SIG-M5 (cell line): ENCODE measurements at places on chromosomes 4 and X.

DNA sequence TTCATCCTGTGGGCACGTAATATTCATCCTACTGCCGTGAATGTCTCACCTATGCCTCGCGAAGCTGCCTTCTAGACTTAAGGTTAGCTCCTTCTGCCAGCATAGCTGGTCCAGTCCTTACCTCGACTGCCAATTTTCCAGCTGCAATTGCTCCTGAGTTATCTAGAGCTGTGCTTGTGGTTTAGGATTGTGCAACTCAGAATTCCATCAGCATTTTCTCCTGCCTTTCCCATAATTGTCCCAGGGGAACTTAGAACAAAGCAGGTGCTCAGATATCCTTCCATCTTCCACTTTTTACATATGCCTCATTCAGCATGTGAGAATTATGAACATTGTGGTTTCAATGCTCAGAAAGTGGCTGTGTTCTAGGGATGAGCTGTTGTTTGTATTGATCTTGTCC, 131.4 kb upstream of the ADGRL3 start:
- DNase-seq: no peak

GRCh38 chr4:48756689-48757220, 23.3 kb downstream of the FRYL start:
- DNase-seq: no peak

- DNase-seq: no peak
These were observed 249.9 kb downstream of the PRDM5 start for GRCh38 chr4:120672558-120673147.

DNA sequence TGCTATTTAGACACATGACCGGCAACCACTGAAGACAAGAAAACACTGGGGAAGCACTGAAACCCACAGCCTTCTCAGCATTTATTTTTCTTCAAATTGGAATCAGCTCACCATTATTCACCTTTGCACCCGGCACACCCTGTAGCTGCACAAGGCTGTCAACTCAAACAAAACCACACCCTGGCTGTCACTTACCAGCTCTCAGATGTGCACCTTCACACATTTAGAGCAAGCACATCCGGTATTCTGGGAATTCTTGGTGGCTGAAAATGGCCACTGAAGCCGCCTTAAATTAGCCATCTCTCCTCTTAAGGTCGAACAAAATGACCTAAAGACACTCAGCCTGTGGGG, 5.9 kb downstream of the ZFYVE28 start:
- DNase-seq: no peak

DNA sequence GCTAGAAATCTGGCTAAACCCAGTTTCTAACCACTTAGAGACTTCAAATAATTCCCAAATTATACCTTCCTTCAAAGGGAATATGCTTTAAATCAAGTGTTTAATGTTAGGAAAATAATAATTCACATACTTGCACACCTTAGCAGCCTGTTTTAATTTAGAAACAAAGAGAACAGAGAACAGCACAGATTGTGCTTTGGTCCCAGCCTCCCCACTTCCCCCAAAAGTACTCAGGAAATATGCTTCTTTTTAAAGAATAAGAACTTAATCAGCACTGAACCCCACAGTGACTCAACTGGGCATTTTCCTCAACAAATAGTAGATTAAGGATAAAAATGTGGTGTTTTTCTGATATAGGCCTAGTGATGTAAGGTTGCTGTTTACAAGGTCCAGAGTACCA, 295.8 kb downstream of the GBA3 start:
- no peak for DNase-seq

DNA sequence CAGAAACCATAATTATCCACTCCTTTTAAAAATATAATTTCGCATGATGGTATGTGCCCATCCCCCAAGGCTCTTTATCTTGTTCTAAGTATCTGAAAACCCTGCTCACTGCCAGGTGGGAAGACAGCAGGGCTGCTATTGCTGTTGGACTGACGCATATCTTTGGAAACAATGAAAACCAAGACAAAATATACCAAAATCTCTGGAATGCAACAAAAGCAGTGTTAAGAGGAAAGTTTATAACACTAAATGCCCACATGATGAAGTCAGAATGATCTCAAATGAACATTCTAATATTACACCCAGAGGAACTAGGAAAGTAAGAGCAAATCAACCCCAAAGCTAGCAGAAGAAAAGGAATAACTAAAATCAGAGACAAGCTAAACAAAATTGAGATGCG, 162.0 kb downstream of the FAM47B start:
- DNase-seq: no peak

DNA sequence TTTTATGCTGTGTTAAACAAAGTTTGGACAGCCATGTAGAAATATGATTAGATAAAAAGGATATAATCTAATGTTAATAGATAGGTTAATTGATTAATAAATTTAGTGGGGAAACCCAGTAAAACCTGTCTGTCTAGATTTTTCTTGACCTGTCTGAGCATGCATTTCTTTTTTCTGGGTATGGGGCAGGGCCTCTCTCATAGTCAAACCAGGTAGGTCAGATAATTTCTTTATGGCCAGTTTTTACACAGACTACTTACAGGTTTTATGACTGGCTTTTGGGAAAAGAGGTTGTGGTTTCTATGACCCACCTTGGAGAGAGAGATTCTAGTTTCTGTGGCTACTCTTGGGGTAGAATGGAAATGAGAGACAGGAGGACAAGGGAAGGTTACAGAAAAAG, 135.6 kb upstream of the EPHA5 start:
- no peak for DNase-seq

- no peak for DNase-seq
These were observed 2.0 kb downstream of the BCOR start for GRCh38 chrX:40095583-40096394.

DNA sequence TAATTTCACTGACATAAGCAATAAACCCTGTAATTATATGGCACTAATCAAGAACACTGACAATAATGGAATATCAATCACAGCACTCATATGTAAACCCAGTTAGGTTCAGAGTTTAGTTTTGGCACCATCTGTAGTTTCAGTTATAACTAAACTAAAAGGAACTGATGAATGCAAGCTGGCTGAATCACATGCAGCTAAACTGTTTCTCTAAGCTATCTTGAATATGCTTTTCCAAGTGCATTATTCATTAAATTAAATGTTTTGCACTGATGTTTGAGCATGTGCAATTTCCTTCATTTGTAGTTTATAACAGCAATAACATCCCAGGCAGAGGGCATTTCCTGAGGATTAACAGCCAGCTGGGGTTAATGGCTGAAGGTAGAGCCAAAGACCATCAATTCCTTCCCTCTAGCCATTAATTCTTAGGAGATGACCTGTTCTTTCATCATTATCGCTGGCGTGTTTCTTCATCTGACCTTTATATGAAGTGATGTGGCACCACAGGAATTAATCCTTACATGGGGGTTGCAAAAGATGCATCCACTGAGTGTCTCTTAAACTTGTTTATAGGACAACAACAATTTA, 562.8 kb upstream of the IGFBP7 start:
- DNase-seq: no peak

GRCh38 chr4:69860052-69860451, at the start of gene SULT1E1:
SULT1E1 (minus strand) TSS chr4:69860145; CDS start chr4:69857644, 2,501 bp downstream.
- no peak for DNase-seq

GRCh38 chrX:69282893-69283690, 117.8 kb upstream of the PJA1 start:
- DNase-seq: no peak

DNA sequence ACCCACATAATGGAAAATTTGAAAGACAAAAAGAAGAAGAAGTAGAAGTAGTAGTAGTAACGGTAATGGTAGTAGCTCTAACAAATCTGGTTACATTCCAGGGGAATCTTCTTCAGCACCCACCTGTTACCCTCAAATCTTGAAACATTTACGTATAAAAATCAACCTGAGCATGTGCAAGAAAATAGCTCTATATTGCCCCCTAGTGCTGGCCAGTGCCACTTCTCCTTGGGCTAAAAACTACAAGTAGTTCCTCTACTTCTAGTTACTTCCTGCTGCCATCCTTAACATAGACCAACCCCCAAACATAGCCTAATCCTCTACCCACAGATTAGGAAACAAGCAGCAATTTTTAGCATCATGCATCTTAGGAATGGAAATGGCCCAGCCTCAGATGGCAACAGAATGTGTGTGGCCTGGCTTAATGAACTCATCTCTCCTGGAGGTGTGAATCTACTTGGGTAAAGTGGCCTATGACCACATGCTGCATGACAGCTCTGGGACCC, 3.1 kb downstream of the PDGFC start:
- peak; percentile 78 for DNase-seq

DNA sequence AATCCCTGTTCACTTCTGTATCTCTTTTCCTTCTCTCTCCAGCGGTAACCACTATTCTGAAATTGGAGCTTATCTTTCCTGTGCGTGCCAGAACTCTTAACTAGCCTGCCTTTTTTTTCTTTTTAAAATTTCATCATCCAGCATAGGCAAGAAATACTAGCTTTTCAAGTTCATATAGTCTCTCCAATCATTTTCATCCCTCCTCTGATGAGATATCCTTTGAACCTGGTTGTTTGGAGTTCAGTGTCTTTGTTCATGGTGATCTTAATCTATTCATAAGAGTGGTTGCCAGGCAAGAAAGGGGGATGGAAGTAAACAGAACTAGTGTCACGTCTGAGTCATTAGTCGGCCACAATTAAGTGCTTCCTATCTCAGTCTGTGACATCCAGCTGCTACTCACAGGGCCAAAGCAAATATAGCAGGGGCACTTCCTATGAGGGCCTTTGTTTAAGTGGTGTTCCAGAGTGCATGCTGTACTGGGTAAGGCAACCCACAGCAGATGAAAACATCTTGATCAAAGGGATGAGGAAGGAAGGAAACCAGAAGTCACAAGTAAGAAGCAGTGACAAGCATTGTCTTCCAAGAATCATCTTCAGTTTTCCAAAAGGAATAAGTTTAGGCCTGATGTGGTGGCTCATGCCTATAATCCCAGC, 56.4 kb upstream of the XIAP start:
- no peak for DNase-seq

GRCh38 chrX:45715748-45716147, 515.1 kb upstream of the DIPK2B start:
- DNase-seq: no peak

GRCh38 chrX:123854329-123854728, 5.5 kb upstream of the XIAP start:
- no peak for DNase-seq

DNA sequence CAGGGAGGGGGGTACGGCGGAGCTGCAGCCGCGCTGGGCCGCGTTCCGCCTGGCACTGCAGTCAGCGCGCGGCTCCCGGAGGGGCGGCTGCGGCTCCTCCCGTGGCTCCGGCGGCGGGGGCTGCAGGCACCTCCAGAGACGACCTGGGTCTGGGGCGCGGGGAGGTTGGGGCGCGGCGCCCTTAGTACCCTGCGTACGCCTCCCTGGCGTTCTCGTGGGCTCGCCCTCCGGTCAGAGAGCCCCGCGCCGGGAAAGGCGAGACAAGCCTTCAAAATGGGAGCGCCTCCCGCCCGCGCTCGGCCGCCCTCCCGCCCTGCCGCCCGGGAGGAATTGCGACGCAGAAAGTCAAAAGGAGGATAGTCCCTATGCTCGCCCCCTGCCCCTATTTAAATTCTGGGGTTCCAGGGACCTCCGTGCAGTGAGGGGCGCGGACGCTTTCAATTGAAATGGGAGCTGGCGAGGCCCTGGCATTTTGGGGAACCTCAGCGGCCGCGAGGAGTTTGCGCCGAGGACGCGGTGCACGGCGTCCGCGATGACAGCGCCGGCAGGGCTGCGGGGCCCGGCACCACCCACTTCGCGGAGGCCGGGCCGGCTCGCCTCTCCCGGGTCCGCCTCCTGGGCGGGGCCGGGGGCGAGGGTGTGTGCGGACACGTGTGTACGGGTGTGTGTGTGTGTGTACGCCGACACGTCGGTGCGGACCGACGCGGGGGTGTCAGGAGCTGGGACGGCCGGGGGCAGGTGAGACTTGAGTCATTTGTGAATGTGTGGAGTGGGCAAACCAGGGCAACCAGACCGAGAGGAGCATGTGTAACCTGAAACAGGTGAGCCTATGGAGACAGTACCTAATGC, 544 bp downstream of the HERC3 start:
- no peak for DNase-seq

DNA sequence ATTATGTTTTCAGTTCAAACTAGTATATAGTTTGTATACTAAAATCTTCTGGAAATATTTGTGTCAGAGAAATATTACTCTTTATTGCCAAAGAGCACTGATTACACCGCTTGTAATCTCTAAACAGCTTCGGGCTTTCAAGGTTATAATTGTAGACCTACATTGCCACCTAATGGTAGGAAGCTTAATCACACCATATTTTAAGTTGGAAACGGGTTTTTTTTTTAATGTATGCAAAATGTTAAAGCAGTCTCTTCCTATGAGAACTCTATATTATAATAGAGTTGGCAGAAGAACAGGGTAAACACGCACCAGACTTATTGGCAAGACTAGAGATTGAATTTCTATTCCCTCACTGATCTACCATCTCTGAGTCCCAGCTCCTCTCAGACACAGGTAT, 19.5 kb upstream of the NFXL1 start:
- no peak for DNase-seq

- DNase-seq: no peak
These were observed 734 bp upstream of the SH3TC1 start for GRCh38 chr4:8198206-8198905.

DNA sequence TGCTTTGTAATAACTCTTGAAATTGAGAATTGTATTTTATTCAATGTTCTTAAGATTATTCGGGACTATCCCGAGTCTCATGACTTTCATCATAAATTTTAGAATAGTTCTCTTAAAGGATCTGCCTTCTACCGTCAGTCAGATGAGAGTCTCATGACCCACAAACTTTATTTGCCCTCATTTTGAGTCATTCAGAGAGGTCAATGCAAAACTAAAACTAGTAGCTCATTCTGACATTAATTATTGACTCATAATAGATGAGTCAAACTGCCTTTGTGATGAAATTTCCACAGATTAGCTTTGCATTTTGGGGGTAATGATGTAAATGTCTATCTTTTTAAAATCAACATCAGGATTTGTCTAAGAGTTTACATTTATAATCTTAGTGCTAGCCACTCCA, 1527.3 kb downstream of the TECRL start:
- no peak for DNase-seq

DNA sequence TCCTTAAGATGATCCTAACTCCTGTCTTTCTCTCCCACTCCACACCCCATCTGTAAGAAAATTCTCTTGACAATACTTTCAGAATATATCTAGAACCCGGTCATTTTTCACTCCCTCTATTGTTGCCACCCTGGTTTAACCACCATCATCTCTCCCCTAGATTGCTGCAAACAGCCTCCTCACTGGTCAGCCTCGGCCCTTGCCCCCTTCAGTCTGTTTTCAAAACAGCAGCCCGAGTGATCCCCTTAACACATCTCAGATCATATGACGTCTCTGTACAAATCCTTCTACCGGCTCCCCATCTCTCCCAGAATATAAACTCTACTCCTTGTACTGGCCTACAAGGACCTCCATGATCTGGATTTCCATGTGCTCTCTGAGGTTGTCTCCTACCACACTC, 35.2 kb upstream of the F9 start:
- DNase-seq: no peak
